ENCODE measurements at places on chromosomes 2 and 18.

- DNase-seq: no peak
Observed at GRCh38 chr2:110712737-110713136, 19.6 kb upstream of the ACOXL start.

DNA sequence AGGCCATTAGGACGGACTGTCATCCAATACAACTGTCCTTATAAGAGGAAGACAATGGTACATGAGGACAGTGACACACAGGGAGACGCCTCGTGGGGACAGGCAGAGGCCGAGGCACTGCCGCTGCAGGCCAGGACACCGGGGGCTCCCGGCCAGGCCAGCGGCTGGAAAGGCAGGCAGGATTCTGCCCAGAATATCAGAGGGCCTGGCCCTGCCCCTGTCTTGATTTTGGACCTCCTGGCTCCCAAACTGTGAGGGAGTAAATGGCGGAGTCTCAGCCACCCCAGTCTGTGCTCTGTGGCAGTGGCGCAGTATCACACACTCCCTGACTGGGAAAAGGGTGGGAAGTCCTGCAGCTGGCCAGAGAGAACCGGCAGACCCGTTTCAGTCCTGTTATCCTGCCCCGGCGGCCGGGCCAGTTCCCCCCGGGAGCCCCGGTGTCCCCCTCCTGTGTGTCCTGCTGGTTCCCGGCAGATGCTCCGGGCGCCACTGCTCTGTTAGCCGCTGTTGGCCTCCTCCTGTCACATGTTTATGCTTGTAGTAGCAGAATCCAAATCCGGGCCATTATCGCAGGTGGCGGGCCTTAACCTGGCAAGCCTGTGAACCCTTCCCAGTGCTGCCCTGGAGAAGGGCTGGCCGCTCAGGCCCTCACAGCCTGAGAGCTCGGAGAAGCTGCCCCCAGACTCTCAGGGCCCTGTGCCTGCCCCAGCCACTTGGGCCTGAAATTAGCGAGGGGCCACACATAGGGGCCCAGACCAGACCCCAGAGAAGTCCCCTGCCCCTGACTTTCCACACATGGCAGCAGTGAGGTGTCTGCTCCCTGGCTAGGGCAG lies 31.4 kb upstream of the TAF1B start:
- no peak for DNase-seq

DNA sequence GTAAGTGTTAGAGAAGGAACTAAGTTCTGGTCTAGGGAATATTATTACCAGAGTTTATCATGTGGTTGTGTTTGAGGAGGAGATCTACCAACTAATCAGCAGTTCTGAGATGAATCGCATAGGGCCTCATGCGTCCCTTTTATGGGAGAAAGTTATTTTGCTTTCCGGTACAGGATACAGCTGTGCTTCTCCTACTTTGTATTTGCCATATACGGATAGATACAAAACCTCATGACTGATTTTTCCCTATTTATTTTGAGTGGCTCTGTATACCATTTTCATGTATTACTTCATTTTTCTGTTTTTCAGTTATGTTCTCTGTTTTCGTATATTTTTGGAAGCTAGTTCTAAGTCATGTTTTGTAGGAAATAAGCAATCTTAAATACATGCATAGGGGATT lies 66.8 kb downstream of the ACSL3 start:
- DNase-seq: peak; percentile 66

- DNase-seq: no peak
Observed at GRCh38 chr2:20115902-20116301, 64.5 kb upstream of the LAPTM4A start.

GRCh38 chr18:31976242-31976641 lies 33.3 kb upstream of the TRAPPC8 start:
- DNase-seq: no peak

DNA sequence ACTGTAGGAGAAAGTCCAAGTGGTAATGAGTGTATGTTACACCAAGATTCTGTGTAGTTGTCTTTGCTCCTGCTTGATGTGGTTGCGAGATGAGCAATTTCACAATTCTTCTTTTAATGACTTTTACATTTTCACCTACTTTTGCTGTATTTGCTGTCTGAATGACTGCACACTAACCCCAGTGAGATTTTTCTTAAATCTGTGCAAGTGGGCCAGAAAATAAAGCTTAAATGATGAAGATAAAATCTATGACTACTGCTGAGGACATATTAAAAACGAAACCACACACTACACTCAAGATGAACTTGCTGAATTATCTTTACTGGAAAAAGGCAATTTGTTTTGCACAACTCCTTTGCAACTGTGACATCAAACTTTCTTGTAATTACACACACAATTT lies 4.1 kb downstream of the LDAH start:
- DNase-seq: no peak

GRCh38 chr18:48942554-48943261 lies 8.1 kb downstream of the SMAD7 start:
- DNase-seq: peak; percentile 44

DNA sequence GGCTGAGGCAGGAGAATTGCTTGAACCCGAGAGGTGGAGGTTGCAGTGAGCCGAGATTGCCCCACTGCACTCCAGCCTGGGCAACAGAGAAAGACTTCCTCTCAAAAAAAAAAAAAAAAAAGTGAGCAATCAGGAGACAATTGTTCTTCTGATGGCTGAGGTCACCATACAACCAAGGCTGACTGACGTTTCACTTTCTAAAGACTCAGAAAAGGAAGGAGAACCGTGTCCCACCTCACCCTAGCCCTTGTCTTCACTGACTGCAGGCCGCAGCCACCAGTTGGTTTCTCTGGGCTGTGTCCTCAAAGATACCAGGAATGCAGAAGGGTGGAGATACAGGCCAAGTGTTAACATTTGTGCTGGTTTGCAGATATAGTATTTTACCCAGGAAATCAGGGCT lies 7.7 kb upstream of the SLC35F6 start:
- peak; percentile 68 for DNase-seq

GRCh38 chr2:106534471-106534870 lies 47.3 kb downstream of the CD8B2 start:
- no peak for DNase-seq

- peak; percentile 79 for DNase-seq
Observed at GRCh38 chr18:58247363-58247834, 203.4 kb downstream of the NEDD4L start.

DNA sequence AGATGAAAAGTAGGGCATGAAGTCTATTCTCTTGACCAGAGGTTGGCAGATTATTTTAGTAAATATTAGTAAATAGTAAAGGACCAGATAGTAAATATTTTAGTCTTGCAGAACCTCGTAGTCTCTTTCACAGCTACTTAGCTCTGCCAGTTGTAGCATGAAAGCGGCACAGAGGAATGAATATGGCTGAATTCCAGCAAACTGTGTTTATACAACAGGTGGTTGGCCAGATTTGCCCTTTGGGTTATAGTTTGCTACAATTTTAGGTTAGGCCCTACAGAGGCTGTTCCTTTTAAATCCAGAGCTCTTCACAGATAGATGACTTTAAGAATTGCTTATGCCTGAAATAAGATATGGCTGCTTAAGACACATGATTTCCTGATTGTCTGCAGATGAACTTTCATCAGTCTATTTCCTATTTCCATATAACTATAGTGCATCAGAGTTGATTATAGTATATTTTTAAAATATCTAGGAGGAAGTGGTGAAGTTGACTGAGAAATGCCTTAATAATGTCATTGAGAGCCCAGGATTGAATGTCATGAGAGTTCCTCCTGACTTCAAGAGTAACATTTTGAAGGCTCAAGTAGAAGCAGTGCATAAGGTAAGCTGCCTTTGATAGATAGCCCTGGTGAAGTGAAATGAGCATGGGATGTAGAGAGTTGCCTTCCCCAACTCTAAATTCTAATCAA lies 80.5 kb downstream of the TMEM185B start:
- no peak for DNase-seq

DNA sequence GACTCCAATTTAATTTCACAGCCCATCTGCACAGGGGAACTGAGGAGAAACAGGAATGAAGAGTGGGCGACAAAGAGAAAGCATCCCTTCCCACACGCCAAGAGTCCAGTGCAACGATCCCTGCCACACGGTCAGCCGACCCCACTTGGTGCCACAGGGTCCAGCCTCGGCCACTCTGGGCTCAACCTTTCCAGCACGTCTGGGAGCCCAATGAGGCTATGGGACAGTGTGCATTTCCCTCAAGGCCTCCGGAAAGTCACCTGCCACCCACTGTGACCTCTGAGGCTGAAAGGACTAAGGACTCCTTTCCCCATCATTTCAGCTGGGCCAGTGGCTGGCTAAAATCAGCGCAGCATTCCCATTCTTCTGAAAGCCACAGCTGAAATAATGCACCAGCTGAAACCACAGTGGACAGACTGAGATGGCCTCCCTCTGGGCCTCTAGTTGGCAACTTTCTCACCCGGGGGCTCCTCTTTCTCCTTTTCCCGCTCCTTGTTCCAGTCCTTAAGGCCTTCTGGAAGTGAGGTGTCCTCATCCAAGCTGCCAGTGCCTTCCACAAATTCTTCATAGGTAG lies 21.2 kb downstream of the TUBB6 start:
- DNase-seq: no peak

- no peak for DNase-seq
Observed at GRCh38 chr18:484749-485464, 15.6 kb downstream of the COLEC12 start.

DNA sequence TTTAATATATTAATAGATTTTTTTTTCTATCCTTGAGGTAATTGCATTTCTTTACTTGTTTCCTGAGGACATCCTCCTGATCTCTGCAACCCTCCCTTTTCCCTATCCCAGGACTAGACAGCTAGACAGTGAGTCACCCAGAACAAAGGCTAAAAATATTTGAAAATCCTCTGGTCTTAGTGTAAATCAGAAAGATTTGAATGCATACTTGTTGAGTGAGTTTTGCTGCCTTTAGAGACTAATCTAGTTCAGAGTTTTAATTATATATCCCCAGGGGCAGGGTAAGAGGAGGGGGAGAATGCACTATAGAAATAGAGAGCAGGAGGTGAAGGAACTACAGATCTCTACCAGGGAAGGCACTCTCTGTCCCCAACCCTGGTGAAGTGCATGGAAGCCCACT lies 202.3 kb upstream of the TCF4 start:
- peak; percentile 80 for DNase-seq

DNA sequence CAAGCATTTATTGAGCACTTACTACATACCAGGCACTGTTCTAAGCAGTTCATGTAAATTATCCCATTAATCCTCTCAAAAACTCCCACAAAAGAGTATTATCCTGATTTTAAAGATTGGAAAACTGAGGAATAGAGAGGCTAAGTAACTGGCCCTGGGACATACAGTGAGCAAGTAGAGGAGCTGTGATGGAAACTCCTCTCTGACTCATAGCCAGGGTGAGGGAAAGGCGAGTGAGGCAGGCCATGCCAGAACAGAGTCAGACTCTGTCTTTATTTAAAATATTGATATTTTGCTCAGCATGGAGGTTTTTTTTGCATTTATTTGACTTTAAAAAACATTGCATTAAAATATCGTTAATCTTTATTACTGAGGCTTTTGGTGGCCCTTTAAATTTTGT lies 208.0 kb downstream of the LOXHD1 start:
- no peak for DNase-seq

DNA sequence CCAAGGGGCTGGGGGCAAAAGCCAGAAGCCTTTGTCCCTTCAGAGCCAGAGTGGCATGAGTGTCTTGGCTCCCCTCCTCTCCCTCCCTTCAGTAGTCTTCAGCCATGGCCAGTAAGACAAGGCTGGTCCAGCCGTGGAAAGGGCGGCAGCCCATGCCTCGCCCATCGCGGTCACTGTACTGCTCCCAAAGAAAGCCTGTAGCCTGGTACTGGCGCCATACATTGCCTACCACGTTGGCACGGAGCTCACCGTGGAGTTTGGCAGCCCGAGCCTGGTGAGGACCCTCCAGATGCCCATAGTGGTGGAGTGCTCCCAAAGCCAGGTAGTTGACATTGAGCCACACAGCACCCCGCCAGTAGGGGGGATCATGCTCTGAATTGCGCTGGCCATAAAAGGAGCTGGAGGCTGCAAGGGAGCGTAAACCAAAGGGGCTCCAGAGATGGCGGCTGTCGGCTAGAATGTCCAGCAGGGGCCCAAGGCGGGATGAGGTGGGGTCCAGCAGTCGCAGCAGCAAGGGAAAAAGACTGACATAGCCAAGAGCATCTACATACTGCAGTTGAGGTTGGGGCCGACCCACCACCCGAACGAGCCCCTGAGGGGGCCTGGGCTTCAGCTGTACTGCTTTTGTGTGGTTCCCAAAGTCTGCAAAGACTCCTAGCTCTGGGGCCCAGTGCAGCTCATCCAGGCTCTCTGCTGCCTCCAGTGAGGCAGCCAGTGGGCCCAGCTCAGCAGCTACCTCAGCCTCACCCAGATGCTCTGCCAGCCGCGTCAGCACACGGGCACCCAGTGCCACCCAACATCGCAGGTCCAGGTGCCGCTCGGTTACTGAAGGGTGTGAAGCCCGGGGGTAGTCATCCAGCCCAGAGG lies 3.2 kb downstream of the WBP1 start:
- DNase-seq: no peak

DNA sequence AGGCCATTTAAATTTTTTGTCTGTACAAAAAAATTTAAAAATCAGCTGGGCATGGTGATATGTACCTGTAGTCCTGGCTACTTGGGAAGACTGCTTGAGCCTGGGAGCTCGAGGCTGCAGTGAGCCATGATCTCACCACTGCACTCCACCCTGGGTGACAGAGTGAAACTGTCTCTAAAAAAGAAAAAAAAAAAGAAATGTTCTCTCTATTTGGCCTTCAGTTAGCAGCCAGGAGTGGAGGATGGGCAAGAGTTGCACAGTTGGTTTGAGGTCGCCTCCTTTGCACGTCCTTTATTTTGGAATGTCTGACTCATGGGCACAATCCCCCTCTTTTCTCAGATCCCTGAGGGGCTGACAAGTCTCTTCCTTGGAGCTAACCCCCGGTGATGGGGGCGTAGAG lies 26.3 kb downstream of the ITM2C start:
- no peak for DNase-seq

DNA sequence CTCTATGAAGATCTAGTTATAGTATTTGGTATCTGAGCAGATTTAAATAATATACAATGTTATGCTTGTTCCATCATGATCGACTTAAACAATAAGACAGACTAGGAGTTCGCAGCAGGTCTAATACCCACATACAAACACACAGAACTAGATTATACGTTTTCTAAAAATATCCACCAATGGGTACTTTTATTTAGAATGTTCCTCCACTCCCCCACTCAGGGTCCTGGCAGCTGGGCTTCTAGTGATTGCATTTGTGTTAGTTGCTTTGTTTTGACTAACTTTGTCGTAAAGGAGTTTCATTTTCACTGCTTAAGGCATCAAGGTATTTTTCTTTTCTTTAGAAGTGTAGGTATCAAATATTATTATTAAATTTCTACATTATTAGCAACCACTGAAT lies 91.4 kb downstream of the RPRM start:
- DNase-seq: no peak

GRCh38 chr2:99169534-99169933 lies 11.3 kb downstream of the MITD1 start:
- no peak for DNase-seq
